H4 (cell line): ENCODE measurements at places on chromosomes 5 and 9.
A peak's percentile ranks its signal among the peaks of the same experiment; 100 is the strongest.

DNA sequence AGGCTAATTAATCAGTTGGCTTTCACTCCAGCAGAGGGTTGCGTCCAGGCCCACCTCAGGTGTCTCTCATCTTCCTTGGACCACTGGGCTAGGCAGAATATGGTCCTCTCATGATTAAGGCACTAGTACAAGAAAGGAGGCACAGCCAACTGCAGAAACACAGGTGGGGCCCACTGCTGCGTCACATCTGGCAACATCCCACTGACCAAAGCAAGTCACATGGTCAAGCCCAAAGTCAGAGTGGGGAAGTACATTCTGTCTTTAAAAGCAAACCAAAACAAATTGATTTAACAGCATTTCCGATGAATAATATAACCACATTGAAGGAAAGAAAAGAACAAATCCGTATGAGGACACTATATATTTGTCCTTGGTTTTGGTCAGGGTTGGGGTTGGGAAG lies 28.0 kb upstream of the UBTD2 start:
- no peak for DNase-seq

- no peak for DNase-seq
Observed at GRCh38 chr9:30058463-30058862, 2326.0 kb upstream of the ACO1 start.

- peak; percentile 29 for DNase-seq
Observed at GRCh38 chr5:122180863-122181548, 51.7 kb downstream of the ZNF474 start.

- no peak for DNase-seq
Observed at GRCh38 chr9:91248707-91249106, 113.0 kb downstream of the AUH start.

DNA sequence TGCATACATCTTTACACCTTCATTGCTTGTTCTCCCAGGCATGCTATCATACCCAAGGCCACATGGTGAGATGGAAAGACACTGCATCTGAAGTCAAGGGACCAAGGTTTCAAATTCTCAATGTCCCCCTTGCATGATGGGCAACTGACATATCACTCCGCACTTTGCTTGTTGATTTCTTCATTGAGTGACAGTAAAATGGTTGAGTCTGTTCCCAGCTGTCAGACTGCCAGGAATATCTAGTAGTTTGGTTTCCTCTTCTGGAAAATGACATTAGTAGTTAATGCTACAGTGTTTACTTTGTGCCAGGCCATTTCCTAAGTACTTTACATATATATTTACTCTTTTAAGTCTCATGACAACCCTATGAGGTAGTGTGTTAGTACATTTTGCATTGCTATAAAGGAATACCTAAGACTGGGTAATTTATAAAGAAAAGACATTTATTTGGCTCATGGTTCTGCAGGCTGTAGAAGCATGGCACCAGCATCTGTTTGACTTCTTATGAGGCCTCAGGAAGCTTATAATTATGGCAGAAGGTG lies 114.4 kb downstream of the PCSK1 start:
- DNase-seq = no peak

GRCh38 chr5:42879291-42879690 lies 67.6 kb upstream of the SELENOP start:
- no peak for DNase-seq

GRCh38 chr9:121233906-121234831 lies 32.5 kb upstream of the RAB14 start:
- peak; percentile 76 for DNase-seq

- no peak for DNase-seq
Observed at GRCh38 chr5:52665559-52665958, 122.2 kb upstream of the ITGA1 start.

DNA sequence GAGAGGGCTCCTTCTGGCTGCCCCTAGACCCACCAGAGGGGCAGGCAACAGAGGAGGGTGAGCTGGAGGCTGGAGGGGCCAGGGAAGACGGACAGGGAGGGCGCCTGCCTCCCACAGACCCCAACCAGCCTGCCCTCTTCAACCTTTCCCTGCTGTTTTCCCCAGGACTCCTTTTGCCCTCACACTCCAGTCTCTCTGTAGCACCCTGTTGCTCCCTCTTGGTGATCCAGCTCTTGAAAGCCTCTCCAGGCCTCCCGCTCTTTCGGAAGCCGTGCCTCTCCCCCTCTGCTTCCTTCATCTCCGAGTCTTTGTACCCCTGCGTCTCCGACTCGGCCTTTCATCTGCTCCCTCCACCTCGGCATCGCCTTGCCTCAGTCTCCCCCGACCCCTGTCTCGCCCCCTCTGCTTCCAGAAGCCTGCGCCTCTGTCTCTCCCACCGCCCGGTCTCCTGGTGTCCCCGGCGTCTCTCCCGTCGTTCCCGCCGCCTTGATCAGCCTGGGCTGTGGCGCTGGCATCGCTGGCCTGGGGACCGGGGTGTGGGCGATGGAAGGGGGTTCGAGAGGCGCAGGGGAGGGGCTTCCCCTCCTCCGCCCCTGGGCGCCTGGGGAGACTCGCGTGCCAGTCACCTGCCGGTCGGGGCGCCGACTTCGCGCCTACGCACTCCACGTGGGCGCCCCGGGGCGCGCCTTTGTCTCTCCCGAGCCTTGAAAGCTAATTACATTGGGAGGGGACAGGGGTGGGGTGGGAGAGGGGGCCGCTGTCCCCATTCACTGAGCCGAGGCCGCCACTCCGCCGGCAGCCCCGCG lies 5.3 kb upstream of the PRDM12 start:
- no peak for DNase-seq

- no peak for DNase-seq
Observed at GRCh38 chr9:97459326-97459725, 42.1 kb upstream of the TMOD1 start.

GRCh38 chr9:135241381-135242048 lies 154.0 kb downstream of the OLFM1 start:
- DNase-seq = no peak

- no peak for DNase-seq
Observed at GRCh38 chr5:42543774-42544173, 120.5 kb downstream of the GHR start.

DNA sequence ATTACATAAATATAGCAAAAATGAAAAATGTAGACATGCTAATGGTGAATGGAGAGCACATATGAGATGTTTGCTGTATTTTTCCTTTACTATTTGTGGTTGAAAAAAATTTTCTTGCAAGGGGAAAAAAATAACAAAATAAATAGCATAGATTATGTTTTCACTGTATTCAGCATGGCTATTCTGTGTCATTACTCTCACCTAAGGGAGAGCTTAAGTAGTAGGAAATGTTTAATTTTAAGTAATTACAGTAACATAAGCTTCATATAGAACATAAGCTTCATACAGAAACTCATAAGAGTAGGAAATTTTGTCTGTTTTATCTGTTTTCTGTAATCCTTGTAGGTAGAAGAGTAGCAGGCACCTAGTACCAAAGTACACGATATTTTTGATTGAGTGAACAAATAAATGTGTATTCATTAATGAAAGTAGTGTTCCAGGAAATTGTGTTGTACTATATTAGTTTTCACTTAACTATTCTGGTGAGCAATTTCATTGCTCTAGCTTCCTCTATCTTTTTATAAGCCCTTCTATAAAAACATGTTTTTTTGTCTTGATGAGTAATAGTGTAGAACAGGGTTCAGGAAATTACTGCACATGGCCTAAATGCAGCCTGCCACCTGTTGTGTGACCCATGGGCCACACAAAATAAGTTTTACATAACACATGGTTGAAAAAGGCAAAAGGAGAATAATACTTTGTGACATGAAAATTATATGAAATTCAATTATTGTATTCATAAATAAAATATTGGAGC lies 1025.0 kb upstream of the CDH10 start:
- no peak for DNase-seq

DNA sequence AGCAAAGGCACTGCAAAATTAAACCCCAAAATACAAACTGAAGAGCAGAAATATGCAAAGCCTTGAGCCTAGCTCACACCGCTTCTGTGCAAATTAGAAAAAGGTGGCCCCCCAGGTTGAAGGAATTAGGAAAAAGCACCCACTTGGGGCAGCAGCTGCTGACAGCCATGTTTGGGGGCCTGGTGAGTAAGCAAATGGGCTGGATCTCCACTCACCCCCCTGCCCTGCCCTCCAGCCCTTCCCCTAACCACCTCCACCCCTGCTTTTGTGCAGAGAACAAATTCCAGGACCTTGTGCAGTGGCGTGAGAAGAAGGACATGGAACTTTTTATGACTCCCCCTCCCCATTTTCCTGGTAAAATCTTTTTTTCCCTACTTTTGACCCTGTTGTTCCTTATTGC lies 92.0 kb upstream of the DNAH5 start:
- peak; percentile 89 for DNase-seq

GRCh38 chr9:1455766-1456165 lies 405.6 kb downstream of the DMRT2 start:
- DNase-seq = no peak

GRCh38 chr9:11931109-11931508 lies 762.1 kb upstream of the TYRP1 start:
- no peak for DNase-seq

GRCh38 chr9:10268531-10269485 lies 344.0 kb downstream of the PTPRD start:
- DNase-seq = no peak

GRCh38 chr5:39264528-39264927 lies 45.2 kb upstream of the FYB1 start:
- no peak for DNase-seq

- DNase-seq = no peak
Observed at GRCh38 chr5:584216-584615, 27.9 kb upstream of the CEP72 start.

DNA sequence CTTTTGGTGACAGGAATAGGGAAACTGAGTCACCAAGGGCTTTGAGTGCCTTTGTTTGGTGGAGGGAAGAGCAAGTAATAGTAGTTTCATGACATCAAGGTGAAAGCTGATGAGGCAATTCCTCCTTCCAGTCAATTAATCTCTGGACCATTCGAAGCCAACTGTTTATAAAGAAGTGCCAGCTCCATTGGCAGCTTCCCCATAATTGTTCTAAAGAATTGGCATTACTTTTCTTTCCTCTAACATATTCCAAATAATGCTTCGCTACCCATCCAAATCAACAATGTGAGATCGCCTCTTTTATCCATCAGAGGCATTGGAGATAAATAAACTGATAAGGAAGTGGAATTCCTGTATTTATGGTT lies 132.4 kb downstream of the NPR3 start:
- no peak for DNase-seq

DNA sequence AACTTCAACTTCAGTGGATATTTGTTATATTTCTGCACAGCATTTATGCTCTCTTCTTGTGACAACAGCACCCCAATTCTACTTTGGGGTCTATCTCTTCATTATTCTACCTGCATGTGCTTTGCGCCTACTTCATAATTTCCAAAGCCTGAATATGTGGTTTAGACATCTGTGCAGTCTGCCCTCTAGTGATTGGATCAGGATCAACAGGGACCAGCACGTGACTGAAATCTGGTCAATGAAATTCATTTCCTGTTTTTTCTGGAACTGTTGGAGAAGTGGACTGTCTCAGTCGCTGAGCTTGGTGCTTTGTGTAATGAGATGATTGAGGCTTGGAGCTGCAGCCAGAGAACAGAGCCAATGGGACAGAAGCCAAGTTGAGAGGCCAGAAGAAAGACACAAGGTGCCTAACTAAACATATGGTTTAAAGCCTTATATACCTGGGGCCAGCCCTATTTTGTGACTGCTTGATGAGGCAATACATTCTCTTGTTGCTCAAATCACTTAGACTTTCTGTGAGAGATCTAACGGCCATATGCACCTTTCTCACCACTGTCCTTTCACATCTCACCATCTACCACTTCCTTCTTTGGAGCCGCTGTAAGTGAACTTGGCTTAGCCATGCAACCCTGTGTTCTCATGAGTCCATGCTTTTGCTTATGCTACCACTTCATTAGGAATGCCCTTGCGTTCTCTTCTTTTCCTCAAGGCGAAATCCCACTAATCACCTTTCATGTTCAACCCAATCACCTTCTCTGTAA lies 68.8 kb upstream of the PPP2R2B start:
- peak; percentile 24 for DNase-seq

- DNase-seq = no peak
Observed at GRCh38 chr9:83068414-83068813, 5.5 kb upstream of the RASEF start.

- DNase-seq = no peak
Observed at GRCh38 chr9:5489630-5490490, 20.5 kb upstream of the PDCD1LG2 start.

- no peak for DNase-seq
Observed at GRCh38 chr5:80141147-80141671, 106.1 kb downstream of the THBS4 start.

DNA sequence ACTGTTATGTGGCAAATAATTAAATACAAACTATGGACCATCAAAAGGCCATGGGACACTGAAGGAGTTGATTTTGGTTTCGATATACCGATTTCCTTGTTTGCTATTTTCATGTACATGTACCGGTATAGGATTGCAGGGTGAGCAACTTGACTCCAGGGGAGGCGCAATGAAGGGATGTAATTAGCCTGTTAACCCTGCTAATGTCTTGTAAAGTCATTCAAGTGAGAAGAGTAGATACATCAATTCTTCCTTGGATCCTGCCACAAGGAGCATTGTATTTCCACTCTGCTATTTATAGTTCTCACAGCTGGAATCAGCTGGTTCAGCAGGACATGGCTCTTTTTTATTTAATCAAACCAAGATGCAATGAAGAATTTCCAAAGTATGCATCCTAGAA lies 102.0 kb downstream of the STK32A start:
- DNase-seq = no peak

GRCh38 chr9:19162956-19163355 lies 35.7 kb upstream of the PLIN2 start:
- no peak for DNase-seq

DNA sequence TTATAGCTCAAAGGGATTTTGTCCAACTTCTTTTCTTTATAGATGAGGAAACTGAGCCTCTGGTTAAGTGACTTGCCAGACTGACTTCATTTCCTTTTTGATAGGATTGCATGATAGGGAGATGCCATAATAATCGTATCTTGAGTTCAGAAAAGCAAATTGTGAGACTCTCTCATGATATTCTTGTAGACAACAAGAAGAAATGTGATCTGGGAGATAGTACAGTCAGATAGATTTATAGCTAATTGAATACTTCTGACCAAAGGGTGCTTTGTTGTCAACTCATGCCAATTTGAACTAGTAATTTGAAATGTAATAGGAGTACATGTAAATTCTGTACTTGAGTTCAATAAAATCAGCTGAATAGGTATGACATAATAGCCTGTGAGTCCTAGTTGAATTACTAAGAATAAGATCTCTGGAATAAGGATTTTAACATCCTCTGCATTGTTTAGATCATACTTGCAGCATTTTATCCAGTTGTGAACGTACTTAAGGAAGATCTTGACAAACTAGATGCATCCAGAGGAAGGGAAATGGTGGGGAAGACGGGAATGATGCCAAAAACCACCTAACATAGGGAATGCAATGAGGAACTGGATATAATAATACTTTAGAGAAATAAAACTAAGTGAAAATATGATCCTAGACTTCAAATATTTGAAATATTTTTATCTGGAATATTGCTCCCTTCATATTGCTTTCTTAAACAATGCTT lies 25.5 kb downstream of the CWC27 start:
- no peak for DNase-seq

- DNase-seq = peak; percentile 90
Observed at GRCh38 chr5:134436523-134437339, 25.1 kb upstream of the CDKN2AIPNL start.

DNA sequence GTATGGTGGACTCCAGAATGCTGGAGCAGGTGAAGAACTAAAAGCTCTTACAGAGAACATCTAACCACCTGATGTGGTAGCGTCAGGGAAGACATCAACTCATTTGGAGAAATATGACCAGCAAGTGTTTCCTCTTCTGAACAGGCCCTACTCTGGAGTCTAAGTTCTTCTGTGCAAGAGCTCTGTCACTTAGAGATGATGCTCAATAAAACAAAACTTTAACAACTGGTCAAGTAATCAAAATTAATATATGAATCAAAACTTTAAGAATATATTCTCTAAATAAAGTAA lies 85.8 kb downstream of the CYFIP2 start:
- no peak for DNase-seq
